ENCODE measurements at places on chromosomes 13 and 19.

- no peak for DNase-seq
These were observed 29.6 kb upstream of the KIR3DL3 start for GRCh38 chr19:54694648-54695047.

DNA sequence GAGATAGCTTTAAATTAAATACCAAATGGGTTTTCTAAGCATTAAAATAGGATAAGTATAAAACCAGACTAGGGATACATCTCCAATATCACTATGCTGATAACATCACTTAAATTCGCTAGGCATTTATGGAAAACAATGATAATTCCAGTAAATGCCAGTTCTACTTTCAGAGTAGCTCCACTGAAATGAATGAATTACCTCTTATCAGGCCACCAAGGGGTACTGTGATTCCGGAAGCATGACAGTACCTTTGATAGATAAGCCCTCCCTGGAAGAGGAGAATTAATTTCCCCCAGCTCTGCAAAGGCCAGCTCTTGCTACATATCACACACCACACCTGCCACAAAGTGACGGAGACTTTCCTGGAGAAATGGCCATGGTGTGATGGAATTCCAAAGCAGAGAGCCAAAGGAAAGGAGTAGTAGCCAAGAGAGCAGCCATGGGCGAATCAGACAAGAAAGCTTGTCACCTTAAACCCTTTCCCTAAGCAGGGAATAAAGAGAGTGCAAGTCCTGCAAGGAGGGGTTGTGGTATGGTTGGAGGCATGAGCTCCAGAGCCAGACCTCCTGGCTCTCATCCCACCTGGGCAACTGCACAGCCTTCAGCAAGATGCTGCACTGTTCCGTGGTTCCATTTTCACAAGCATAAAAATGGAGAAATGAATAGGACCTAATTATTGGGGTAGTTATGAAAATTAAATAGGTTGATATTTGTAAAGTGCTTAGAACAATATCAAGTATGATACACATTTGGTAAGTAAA, 423.1 kb downstream of the FGF14 start:
- DNase-seq = no peak

- no peak for DNase-seq
These were observed 47.0 kb downstream of the SERP2 start for GRCh38 chr13:44420376-44421220.

DNA sequence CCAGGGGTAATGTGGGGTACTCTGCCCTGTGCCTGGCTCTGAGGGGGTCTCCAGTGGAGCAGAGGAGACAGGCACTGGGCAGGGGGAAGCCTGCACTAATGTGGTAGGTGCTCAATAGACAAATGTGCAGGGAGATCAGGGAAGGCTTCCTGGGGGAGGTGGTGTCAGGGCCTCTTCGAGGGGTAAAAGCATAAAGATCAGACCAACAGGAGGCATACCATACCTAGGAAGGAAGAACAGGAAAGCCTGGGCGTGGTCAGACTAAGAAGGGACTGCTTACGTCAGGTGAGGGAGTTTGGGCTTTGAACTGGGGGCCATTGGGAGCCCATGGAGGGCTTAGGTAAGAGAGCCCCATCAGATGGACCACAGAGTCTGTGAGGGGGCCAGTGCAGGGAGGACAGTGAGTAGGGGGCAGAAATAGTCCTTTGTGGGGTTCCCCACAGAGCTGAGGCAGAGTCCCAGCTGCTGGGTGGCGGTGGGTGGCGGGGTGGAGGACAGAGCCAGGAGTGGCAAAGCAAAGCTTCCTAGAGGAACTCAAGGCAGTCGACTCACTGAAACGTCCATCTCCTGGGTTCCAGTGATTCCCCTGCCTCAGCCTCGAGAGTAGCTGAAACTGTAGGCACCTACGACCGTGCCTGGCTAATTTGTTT, 8.8 kb downstream of the PRR36 start:
- no peak for DNase-seq

DNA sequence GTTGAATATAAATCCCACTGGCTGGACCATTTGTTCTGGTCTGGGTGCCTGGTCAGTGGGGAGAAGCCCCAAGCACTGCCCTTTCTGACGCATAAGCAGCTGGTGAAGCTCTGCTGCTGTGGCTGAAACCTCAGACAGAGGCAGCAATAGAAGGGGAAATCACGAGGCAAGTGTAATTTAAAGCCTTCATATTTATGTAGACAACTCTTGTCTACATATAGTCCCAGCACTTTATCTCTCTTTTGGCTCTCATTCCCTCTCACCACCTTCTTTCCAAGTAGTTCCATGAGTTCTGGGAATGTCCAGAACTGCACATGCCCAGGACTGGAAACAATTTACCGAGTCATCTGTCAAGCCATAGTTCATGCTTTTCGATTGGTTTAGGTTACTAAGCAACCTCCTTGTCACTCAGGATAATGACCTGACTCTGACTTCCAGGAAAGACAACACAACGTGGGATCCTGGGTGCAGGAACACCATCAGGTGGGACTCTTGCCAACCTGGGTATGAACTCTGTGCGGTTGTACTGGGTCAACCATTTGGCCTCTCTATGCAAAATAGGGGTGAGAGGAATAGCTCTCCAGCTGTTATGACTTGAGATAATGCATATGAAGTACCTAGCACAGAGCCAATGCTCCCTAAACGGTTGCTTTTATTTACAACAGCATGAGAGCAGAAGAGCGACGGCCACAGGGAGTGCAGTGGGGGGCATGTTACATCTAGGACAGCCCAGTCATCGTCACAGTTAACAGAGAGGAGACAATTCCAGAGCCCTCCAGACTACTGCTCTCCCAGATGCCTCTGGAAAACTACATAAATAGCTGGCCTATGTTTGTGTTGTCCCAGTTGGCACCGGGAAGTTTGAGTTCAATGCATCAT, 321.9 kb downstream of the FOXO1 start:
- no peak for DNase-seq

DNA sequence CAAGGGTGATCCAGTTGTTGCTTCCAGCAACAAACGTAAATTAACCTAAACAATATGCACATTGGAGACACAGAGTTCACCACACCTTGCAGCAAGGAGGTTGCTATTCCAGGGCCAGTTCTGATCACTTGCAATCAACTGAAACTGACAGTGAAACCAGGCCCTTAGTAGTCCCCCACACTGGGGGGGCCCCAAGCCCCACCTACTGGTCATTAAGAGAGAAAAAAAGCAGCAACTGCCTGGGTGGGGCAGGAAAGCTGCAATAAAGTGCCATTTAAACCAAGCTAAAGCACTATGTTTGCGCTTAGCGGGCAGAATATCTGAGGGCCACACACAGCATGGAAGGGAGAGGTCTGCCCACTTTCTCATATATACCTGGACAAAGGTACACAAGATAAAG, 51.5 kb downstream of the ATP7B start:
- no peak for DNase-seq

- no peak for DNase-seq
These were observed 85.2 kb downstream of the ATP11A start for GRCh38 chr13:112774829-112775565.

GRCh38 chr13:71590654-71591148, 276.3 kb downstream of the DACH1 start:
- no peak for DNase-seq

GRCh38 chr13:32448972-32449371, 21.0 kb upstream of the N4BP2L1 start:
- no peak for DNase-seq

DNA sequence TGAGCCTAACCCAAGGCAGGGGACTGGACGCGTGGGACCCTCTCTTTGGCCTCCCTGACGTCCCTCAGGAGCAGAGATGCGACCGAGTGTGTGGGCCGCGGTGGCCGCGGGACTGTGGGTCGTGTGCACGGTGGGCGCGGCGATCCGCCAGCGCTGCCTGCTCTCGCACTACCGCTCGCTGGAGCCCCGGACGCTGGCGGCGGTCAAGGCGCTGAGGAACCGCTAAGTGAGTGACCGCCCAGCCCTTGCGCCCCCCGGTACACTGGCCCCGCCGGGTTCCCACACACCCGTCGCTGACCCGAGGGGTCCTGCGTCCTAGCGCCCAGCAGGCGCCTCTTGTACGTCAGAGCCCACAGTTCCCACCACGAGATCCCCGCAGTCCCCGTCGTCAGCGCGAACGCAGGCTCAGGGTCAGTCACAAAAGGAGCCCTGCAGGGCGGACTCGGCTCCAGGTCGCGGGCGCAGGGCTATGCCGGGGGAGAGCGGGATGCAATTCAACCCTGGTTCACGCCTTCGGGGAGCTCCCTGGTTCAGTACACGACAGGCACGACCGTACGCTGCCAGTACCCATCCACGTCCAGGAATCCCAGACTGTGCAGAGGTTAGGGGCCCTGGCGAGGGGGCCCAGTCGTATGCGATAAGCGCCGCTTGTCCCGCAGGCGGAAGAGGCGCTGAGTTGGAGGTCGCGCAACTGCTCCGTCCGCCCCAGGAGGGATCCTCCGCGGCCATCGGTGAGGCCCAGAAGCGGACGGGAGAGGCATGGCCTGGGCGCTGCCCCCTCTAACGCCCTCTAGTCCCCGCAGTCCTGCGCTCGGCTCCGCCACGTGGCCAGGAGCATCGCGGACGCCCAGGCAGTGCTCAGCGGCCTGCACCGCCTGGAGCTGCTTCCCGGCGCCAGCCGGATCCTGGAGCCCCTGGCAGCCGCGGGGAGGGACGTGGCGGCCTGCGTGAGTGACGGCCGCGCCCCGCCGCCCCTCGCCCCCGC, 3.6 kb upstream of the IFNL2 start:
- no peak for DNase-seq

- DNase-seq = no peak
These were observed 259.0 kb downstream of the ITGBL1 start for GRCh38 chr13:101711307-101712025.

GRCh38 chr19:4061178-4061682, 5.5 kb downstream of the ZBTB7A start:
- no peak for DNase-seq
